ENCODE measurements at places on chromosomes 4 and X.

GRCh38 chr4:107733431-107733925 lies 13.4 kb upstream of the PAPSS1 start:
- DNase-seq = no peak

DNA sequence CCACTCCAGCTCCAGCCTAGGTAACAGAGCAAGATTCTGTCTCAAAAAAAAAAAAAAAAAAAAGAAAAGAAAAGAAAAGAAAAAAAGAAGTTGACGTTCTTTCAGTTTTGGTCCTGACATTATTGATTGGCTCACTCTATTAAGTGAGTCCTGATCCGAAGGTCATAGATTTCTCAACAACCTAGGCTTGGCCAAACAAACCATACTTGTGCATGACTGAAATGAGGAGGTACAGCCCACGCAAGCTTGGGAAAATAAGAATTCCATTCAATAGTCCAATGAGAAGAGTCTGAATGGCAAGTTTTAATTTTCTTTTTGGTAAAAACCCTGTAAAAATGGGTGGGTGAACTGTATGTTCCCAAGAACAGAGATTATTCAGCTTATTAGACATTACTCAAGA lies 3.2 kb upstream of the ETNPPL start:
- DNase-seq = no peak

DNA sequence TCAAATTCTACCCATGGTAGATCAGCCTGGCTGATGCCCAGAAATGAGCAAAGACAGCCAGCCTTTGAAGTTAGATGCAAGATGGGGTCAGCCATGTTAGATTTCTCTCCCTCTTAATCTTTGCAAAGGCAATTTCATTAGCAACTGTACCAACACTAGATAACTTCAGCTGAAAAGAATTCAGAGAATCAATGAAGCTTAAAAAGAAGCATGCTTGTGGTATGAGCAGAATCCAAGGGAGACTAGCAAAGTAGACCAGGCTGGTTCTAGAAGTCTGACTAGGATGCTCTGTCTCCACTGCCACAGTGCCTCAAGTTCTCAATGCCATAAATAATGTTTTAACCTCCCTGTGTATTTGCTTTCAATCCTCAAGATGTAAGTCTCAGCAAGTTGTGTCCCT lies 247.3 kb downstream of the SLC7A11 start:
- no peak for DNase-seq

- peak; percentile 21 for DNase-seq
These were observed 577 bp upstream of the GLRA2 start for GRCh38 chrX:14528629-14529289.

DNA sequence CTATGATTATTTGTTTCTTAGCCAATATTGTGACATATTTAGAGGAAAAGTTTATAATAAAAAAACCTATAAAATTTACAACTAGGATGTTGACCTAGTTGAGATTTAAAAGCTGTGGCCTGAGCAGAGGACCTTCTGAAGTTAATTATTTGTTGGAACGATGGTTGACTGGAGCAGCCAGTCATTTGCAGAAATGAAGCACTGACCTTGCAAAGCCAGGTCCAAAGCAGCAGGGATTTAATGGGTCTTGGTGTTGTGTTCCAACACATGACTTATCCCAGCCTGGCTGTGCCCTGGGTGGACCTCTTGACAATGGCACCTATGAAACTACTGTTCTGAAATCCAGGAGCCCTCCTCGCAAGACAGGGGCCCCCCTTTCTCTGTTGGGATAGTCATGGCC lies 235.2 kb downstream of the FRAS1 start:
- no peak for DNase-seq

GRCh38 chr4:158315706-158316105 lies 105.4 kb downstream of the TMEM144 start:
- DNase-seq = no peak

GRCh38 chrX:40098264-40099054 lies 701 bp upstream of the BCOR start:
- peak; percentile 72 for DNase-seq
